PC-3 (cell line): ENCODE measurements at places on chromosomes 3 and 15. TPM values are rescaled to one million over a fixed set of nuclear protein-coding genes. Genes with fewer than 3 reads are reported as not detected.

Gene ZCWPW2
- not detected in 2 replicates for total RNA-seq

Gene CLSTN2
- not detected in 2 replicates for total RNA-seq

Gene HIGD2B
- total RNA-seq = 0.11 TPM in 1 of 2 replicates, not detected in the other

Gene BTLA
- total RNA-seq = not detected in 2 replicates

Gene MED12L
- 0.55 and 0.92 TPM in 2 replicates for total RNA-seq
